Keratinocyte (primary cell): ENCODE measurements at places on chromosomes 3 and 15.
A peak's percentile ranks its signal among the peaks of the same experiment; 100 is the strongest.

DNA sequence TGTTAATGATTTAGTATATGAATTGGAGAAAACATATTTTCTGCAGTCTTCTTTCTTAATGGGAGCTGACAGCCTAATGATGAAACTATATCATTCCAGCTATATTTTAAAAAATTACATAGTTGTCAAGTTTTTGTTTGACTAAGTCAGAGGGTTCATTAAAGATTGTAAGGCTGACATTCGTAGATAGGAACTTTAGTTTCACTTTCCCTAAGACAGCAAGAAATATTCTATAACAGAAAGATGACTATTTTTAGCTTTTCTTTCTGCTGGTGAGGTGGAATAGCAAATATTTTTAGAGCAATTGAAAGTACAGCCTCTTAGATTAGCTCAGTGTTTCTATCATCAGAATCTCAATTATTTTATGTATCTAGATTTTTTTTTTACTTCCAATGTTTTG, 60.2 kb downstream of the PIAS1 start:
- DNase-seq: no peak

DNA sequence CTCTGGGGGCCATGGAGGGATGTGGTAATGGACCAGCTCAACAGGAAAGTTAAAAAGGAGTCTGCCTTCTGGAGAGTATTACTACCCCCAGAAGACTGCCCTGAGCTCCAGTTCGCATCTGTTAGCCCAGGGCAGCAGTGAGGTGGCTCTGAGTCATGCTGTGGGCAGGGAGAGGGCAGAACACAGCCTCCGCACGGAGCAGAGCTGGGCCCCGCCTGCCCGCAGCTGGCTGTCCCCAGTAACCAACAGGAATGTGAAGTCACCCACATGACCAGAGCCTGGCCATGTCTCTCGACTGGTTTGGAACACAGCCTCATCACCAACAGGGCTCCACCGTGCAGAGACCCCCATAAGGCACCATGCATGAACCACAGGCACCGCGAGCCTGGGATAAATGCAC, 62.1 kb downstream of the CYFIP1 start:
- DNase-seq: peak; percentile 38

DNA sequence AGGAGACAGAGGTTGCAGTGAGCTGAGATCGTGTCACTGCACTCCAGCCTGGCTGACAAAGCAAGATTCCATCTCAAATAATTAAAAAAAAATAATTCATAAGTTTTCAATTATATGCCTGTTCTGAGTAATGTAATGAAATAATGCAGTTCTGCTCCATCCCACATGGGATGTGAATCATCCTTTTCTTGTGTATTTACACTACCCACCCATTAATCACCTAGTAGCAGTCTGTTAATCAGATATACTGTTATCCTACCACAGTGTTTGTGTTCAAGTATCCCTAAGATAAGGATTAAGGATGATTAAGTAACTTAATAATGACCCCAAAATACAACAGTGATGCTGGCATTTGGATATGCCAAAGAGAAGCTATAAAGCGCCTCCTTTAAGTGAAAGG, 38.8 kb downstream of the PIGB start:
- DNase-seq: no peak

GRCh38 chr15:73127302-73127936, 75.2 kb downstream of the NEO1 start:
- DNase-seq: peak; percentile 5

DNA sequence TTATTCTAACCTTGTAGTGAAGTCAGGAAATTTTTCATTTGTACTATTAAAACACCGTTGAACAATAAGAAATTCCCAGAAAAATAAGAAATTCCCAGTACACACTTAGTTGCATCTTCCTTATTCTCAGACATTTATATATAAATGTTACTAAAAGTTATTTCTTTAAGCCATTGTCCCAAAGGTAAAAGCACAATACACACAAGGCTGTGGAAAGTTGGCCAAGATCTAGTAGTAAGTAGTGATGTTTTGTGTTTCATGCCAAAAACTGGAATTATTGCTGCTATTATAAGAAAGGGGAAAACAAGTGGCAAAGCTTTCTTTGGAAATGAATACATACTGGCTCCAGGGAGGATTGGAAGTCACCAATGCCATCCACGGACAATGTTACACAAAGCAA, 802.5 kb upstream of the DPPA4 start:
- DNase-seq: no peak

GRCh38 chr15:74468341-74469032, 7.5 kb upstream of the UBL7 start:
- no peak for DNase-seq

DNA sequence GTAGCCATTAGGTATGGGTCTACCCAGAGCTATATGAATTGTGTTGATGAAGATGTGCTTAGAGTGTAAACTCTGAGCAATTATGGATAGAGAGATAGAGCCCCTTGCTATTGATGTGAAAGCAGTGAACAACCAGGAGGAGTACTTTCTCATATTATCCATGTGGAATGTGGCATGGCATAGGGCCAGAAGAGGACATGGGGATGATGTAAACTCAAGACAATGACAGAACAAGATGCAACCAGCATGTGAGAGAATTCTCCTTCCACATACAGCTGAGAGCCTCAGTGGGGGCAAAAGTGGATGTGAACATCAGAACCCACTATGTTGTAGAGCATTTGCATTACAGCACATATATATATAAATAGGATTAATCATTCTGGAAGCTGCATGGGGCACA, 36.4 kb upstream of the BNC1 start:
- DNase-seq: peak; percentile 66

GRCh38 chr3:14716591-14716990, 41.6 kb downstream of the C3orf20 start:
- DNase-seq: no peak

GRCh38 chr15:82624008-82624407, 23.2 kb downstream of the CPEB1 start:
- no peak for DNase-seq

DNA sequence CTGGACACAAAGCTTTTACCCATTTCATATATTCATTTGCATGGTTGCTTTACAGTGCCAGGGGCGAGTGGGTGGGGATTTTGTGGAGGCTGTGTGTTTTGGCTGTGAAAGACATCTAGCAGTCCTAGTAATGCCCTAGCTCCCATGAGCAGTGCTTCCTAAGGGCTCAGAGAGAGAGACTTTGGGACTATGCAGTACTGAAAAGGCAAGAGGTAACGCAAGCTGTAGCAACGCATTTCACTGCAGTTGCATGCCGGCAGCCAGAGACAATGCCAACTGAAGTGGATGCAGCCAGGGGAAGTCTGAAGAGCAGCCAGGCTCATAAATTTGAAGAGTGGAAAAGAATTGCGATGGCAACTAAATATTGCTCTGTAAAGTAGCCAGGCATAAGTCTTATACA, 27.4 kb upstream of the ATP10A start:
- DNase-seq: no peak

- no peak for DNase-seq
Observed at GRCh38 chr3:142987080-142987700, 14.2 kb upstream of the U2SURP start.

- DNase-seq: no peak
Observed at GRCh38 chr3:151879679-151880415, 6.4 kb downstream of the SUCNR1 start.

DNA sequence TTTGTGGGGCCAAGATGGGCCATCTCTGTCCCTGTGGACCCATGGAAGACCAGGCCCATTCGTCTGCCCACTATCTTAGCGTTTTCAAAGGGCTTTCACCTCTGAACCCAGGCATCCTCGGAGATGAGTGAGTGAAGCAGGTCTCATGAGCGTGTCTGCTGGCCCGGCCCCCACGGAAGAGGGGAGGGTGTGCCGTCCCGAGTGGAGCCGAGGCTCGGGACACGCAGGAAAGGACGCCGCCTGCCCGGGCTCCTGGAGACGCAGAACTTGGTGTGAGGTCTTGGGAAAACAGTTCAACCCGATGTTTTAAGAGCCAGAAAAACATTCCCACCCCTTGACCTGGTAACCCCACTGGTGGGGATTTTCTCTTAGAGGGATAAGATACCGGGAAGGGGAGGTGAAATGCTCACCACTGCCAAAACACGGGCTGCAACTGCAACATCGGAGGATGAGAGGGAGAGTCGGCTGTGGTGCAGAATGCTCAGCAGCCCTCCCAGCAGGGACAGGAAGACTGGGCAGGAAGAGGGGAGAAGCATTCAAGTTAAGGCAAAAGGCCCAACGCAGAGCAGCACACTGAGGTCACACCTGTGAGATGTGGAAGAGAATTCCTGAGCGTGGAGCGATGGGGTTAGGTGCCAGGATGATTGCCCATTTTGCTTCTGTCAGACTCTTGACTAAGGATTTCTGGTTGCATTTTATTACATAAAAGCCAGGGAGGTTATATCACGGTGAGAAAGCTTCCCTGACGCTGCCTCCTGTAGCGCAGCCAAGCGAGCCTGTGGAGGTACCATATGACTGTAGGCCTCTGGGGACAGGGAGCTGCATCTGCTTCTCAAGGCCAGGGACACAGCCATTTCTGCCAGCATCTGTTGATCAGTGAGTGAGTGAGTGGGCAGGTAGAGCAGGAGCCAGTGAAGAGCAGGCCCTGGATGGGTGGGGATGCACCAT, 14.1 kb upstream of the STAB1 start:
- no peak for DNase-seq

DNA sequence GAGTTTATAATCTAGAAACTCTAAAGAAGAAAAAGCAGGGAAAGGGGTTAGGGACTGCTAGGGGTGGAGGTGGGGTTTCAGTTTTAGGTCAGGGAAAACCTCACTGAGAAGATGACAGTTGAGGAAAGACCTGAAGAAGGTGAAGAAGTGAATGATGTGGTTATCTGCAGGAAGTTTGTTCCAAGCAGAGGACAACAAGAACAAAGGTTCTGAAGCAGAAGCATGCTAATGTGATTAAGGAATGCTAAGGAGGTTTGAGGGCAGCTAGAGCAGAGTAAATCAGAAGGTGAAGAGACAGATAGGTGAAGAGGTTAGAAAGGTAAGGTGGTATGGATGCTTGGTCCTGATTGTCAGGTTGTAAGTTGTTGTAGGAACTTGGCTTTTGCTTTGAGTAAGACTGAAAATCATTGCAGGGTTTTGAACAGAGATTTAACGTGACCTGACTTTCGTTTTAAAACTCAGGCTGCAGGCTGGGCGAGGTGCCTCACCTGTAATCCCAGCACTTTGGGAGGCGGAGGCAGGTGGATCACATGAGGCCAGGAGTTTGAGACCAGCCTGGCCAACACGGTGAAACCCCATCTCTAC, 8.6 kb downstream of the OXSR1 start:
- DNase-seq: no peak

GRCh38 chr15:38563723-38564519, 693 bp downstream of the RASGRP1 start:
- DNase-seq: no peak

- no peak for DNase-seq
Observed at GRCh38 chr3:133527081-133527715, 46.3 kb upstream of the CDV3 start.

DNA sequence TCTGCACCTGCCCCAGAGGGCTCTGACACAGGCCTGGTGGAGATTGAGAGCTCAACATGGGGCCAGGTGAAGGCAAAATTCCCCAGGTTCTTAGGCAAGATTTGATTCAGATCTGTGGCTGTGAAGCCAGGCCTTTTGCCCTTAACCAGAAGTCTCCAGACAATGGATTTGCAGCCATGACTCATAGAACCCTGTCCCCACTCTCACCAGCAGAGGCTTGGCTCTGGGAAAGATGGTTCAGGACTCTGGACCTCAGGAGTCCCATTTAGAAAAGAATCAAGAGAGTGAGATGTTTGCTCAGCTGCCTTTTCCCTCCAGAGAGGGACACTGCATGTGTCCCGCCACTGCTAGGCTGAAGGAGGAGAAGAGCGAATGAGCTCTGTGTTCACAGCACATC, 361.4 kb upstream of the ICE2 start:
- no peak for DNase-seq

DNA sequence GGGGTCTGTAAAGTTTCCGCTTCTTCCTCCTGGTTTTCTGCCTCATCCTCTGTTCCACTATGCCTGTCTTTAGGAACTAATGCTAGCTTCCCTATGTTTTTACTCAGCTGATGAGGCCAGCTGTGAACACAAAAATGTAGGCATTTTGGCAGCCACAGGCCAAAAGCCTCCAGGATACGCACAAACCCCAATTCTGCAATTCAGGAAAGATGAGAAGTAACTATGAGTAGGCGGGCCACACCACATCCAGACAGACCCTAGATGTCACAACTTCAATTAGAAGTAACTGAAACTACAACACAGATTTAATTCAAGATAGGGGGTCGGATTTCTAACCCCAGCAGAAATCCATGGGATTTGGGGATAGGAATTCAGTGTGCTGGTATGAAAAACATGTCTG, 11.9 kb downstream of the CA12 start:
- no peak for DNase-seq

DNA sequence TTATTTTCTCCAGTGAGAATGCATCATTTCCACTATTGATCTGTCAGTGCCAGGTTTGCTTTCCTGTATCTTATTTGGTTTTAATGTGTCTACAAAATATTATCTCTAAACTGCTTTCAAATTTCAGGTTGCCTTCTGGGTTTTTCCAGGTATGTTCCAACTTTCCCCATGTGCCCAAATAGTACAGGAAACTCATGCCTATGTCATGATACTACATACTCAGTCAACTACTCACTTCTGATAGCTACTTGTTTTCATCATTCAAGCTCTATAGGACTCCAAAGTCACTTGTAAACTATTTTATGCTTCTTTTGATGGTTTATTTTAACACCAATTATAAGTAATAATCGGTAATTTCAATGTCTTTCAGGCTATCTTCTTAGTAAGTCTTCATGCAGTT, 134.8 kb upstream of the TTC14 start:
- DNase-seq: no peak

DNA sequence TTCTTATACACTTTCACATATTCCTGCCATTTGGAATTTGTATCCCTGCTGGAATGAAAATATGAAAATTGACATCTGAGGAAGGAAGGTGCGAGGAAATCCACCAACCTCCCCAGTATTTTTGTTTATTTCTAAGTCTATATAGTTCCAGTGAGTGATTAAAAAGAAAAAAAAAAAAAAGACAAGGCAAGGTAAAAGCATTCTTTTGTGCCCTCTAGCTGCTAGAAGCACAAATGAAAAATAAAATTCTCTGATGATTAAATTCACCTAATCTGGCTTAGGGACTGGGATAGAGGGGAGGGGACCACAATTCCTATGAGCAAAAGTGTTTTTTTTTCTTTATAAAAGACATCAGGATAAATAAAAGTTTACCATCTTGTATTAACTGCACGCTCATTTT, 370.9 kb downstream of the NR2F2 start:
- no peak for DNase-seq

DNA sequence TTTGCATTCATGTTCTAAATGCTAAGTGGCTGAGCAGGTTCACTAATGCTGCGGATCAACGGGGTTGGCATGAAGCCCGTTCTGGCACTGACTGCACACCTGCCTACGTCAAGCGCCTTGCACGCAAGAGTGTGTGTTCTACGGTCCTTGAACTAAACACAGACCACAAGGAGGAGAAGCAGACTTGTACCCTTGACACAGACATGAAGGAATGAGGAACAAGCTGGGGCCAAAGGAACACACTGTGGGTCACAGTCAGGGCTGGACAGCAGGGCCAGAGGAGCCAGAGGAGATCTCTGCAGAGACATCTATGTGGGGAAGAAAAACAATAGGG, 48.0 kb upstream of the LDHAL6B start:
- DNase-seq: no peak
